ENCODE measurements at places on chromosomes 1 and 21.

GRCh38 chr1:23908453-23909341, 4.5 kb downstream of the CNR2 start:
- DNase-seq = peak; percentile 10

GRCh38 chr1:155324717-155325602, 4.3 kb downstream of the RUSC1 start:
- no peak for DNase-seq

- no peak for DNase-seq
Measured at GRCh38 chr1:81801651-81802456, 1.1 kb downstream of the ADGRL2 start.

DNA sequence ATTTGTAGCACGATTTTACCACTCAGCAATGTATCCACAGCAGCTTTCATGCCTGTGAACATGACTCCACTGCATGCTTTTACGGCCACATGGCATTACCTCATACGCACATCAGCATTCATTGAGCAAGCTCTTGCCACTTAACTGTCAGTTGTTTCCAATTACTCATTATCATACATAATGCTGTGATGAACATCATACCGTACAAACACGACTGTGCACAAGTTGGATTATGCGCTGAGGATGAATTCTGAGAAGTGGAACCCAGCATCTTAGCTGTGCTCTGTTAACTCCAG, 9.6 kb downstream of the UMODL1 start:
- no peak for DNase-seq

- no peak for DNase-seq
Measured at GRCh38 chr1:54723985-54724384, 8.3 kb downstream of the TTC4 start.

DNA sequence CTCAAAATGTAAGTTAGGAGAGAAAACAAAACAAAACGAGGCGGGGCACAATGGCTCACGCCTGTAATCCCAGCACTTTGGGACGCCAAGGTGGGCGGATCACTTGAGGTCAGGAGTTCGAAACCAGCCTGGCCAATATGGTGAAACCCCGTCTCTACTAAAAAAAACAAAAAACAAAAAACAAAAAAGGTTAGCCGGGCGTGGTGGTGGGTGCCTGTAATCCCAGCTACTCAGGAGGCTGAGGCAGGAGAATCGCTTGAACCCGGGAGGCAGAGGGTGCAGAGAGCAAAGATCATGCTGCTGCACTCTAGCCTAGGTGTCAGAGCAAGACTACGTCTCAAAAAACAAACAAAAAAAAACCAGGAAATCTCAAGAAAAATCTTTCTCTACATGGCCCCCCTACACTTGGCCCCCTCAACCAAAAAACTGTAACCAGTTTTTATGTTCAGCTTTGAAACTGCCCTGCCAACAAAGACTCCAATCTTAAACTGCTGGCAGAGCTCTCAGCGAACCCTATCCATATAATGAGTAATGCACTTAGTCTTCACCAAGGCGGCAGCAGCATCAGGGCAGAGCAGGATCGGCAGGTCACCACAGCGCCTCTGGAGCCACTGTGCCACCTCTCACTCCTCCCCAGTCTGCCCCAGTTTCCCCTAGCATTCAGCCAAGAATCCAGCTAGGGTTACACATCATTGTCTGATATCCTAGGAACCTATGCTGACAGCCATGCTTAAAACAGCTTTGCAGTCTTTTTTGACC, 71.7 kb downstream of the JAK1 start:
- DNase-seq = no peak

- no peak for DNase-seq
Measured at GRCh38 chr1:233652526-233652925, 38.6 kb downstream of the KCNK1 start.

DNA sequence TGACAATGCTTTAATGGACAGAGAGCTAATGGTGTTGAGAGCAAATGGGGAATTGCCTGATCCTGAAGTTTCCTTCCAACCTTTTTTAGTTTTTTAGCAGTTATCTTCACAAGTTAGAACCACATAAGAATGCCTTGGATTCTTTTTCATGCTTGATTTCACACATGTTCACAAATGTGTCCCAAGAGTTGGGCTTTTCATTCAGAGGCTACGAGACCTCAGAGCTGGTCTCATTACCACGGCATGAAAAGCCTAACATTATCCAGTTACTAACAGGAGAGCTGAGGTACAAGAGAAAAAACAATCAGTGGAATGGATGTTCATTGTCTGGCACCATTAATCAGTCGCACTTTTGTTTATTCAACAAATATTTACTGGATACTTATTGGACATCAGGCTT, 340.6 kb downstream of the ZNF326 start:
- no peak for DNase-seq

DNA sequence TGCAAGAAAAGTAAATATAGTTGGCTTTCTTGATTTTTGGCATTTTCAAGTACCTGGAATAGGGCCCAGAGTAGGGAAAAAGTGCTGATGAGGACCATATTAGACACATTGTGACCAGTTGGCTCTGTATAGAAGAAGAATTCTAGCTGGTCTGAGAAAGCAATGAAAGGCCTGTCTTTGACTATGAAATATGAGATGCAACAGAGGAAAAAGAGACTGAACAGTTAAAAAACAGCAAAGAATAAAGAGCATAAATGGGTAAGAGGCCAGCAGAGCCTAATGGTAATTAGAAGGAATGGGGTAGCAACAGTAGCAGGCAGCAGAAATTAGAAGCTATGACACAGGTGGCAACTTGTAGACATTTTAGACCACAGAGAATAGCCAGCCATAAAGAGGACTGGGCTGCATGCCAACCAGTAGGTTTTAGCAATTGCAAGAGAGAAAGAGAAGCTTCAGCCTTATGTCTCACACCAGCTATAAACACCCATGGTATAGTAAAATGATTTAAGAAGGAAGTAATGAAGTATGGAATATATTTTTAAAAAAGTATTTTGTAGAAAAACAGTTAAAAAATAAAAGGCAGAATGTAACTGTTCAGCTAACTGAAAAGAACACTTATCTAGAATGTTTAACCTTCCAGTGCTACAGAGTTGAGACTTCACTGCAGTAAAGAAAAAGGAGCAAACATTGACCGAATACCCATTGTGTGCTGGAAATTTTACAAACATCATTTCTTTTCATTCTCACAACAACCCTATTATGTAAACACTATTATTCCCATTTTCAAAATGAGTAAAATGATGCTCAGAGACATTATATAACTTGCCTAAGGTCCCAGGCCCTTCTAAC, 114.1 kb downstream of the LHX4 start:
- DNase-seq = no peak

DNA sequence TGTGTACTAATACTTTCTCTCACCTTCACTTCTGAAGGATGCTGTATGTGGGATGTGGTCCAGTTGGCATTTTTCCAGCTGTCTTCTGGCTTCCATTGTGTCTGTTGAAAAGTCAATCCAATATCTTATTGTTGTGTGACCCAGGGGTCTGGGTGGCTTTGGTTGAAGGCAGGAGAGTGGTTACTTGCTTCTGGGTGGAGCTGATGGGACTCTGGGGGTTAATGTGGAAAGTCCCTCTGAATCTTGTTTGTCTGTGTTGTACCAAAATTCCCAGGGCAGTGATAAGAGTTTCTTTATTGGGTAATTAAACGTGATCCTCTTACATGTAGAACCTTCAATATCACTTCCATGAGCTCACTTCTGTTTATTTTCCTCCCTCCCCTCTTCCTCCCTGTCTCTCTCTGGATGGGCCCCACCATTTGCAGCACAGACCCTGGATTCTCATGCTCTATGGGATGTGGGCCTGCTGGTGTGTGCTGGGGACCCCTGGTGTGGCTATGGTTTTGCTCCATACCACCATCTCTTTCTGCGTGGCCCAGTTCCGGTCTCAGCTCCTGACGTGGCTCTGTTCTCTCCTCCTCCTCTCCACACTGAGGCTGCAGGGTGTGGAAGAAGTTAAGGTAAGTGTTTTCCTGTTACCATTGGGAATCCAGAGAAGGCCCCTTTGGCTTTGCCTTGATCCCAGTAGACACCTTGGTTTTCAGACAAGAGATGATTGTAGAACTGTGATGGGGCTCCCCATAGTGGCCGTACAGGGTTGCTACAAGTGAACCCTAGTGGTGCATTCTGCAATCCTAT, 71.5 kb downstream of the HHAT start:
- peak; percentile 34 for DNase-seq

DNA sequence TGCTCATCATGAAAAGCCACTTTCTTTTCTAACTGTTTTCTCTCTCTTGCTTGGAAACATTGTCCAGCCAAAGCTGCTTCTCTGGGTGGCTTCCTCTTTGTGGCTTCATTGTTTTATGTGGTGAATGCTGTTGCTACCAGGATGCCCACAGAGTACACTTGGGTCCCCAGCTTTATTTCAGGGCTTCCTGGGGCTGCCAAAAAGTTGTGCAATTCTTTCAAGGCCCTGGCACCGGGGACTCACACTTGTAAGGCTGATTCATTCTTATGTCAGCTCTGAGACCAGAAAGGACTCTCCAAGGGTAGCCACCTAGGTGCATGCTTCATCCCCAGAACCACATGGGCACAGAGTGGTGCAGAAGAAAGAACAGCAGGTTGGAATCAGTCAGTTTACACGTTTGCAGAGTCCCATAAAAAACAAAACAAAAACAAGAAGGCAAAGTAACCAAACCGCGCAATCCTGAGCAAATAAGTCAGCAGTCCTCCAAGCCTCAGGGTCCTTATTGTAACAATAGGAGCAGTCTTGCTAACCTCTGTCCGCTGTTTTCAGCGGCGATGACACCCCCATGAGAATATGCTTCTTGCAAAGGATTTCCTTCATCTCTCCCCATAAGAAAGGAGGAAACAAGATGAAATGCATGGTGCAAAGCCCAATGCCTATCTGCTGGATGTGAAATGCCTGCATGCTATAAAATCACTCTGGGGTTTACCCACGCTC, 89.9 kb upstream of the SSX2IP start:
- no peak for DNase-seq

GRCh38 chr1:41914516-41914915, 4.2 kb downstream of the HIVEP3 start:
- DNase-seq = no peak

GRCh38 chr1:230347896-230348295, 78.2 kb downstream of the PGBD5 start:
- no peak for DNase-seq

- DNase-seq = no peak
Measured at GRCh38 chr1:206723805-206724472, 39.2 kb downstream of the MAPKAPK2 start.

GRCh38 chr1:228007801-228008341, 1.1 kb downstream of the WNT3A start:
- DNase-seq = no peak

GRCh38 chr21:32916522-32917099, 109.1 kb upstream of the OLIG2 start:
- DNase-seq = no peak

DNA sequence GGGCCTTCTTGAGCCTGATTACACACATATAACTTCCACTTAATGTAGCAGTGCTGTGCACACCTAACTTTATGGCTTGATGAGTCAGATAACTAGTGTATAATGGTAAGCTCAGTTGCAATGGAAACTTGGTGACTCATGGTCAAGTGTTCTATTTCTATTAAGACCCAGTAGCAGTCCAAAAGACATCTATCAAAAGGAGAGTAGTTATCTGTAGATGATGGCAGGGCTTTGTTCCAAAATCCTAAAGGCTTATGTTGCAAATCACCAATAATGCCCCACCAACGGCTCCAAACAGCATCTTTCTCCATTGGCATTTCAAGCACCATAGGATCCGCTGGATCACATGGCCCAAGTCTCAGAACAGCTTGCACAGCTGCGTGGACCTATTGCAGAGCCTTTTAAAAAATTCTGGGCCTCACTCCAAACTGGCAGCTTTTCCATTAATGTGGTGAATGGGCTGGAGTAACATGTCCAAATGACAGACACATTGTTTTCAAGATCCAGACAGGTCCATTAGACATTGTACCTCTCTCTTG, 566.8 kb upstream of the USP24 start:
- no peak for DNase-seq

DNA sequence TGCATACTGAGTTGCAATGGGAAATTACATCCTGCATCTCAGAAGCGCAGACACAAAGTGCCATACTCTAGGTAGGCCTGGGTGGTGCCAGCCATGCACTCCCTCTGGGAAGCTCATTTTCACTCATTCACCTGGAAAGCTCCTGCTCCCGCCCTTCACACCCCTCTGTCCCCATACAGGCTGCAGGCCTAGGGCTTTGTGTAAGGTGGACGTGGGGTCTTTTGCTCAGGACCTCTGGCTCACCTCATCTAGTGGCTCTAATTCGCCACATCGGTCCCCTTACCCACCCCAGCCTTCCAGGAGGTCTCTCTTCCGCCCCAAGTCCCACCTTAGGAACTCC, 751 bp downstream of the MRPS15 start:
- DNase-seq = no peak

DNA sequence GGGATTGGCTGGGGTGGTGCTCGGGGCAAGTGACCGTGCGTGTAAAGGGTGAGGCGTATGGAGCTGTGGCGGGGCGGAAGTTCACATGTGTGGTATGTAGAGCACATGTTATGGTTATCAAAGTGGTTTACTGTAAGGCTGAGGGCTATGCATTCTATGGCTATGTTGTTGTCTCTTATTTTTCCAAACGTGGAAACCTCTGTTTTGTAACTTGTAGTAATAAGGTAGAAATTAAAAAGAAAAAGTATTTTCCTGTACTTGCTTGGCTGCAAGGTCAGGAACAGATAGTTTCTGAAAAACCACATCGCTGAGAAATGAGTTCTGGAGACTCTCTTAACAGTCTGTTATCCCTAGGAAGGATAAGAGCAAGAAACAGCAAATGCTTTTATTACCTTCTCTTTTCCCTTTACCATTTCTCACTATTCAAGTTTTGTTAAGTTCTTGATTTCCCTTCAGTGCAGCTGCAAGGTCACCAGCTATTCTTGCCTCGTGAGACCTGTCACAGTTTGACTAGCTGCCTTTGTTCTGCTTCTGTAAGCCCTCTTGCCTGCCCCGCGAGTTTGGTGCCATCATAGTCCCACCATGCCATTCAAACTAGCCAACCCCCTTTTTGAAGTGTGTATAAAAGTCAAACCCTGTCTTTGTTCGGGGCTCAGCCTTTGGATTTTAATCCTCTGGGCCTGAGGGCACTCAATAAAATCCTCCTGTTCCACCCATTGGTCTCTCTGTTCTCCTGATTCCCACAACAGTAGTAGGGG, 9.5 kb downstream of the RNU1-2 start:
- DNase-seq = no peak

- no peak for DNase-seq
Measured at GRCh38 chr1:9331558-9332346, 39.1 kb downstream of the SPSB1 start.

- no peak for DNase-seq
Measured at GRCh38 chr1:243267471-243267880, 11.6 kb downstream of the SDCCAG8 start.

- peak; percentile 12 for DNase-seq
Measured at GRCh38 chr1:232629250-232630046, 485 bp downstream of the SIPA1L2 start.

- no peak for DNase-seq
Measured at GRCh38 chr1:20168564-20169491, 17.1 kb upstream of the UBXN10 start.

GRCh38 chr1:66294707-66295370, 239.1 kb upstream of the SGIP1 start:
- DNase-seq = no peak
